ENCODE measurements at places on chromosomes 12 and 14.

DNA sequence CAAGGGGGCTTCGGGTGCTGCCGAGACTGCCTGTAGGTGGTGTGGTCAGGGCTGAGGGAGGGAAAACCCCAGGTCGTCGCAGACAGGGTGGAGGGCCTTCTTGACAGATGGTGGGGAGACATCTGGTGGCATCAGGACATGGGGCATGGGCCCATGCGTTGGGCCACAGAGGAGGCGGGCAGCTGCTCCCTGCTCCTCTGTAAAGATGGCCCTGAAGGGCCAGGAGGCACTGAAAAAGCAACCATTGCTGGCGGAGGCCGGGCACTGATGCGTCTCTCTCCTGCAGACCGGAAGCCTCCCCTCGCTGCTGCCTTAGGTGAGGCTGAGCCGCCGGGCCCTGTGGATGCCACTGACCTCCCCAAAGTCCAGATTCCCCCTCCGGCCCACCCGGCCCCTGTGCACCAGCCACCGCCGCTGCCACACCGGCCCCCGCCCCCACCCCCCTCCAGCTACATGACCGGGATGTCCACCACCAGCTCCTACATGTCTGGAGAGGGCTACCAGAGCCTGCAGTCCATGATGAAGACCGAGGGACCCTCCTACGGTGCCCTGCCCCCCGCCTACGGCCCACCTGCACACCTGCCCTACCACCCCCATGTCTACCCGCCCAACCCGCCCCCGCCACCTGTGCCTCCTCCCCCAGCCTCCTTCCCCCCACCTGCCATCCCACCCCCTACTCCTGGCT lies 28.8 kb downstream of the CCNK start:
- DNase-seq = peak; percentile 13

- no peak for DNase-seq
Observed at GRCh38 chr14:34628681-34629135, 1.2 kb downstream of the SNX6 start.

DNA sequence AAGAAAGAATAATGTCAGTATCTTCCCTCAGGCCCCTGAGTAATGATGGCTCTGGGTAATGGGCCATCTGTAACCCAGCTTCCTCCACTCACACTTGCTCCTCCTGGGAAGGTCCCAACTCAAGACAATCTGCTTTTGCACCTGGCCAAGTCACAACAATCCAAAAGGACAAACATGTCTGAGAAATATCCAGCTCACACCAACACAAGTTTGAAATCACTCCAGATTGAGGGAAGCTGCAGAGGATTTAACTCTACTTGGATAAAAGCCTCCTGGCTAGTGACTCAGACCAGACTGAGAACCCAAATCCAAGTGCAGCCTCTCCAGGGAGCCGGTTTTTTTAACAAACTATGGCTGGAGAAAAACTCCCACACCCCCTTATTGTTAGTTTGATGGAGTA lies 34.2 kb downstream of the RTRAF start:
- no peak for DNase-seq

- no peak for DNase-seq
Observed at GRCh38 chr12:54721312-54721711, 73.1 kb upstream of the DCD start.

Data from pancreas (tissue), 10 donors.